ENCODE measurements at places on chromosomes 11 and 22.

- DNase-seq: peak; percentile 1
These were observed 2.8 kb upstream of the ACR start for GRCh38 chr22:50734986-50735738.

DNA sequence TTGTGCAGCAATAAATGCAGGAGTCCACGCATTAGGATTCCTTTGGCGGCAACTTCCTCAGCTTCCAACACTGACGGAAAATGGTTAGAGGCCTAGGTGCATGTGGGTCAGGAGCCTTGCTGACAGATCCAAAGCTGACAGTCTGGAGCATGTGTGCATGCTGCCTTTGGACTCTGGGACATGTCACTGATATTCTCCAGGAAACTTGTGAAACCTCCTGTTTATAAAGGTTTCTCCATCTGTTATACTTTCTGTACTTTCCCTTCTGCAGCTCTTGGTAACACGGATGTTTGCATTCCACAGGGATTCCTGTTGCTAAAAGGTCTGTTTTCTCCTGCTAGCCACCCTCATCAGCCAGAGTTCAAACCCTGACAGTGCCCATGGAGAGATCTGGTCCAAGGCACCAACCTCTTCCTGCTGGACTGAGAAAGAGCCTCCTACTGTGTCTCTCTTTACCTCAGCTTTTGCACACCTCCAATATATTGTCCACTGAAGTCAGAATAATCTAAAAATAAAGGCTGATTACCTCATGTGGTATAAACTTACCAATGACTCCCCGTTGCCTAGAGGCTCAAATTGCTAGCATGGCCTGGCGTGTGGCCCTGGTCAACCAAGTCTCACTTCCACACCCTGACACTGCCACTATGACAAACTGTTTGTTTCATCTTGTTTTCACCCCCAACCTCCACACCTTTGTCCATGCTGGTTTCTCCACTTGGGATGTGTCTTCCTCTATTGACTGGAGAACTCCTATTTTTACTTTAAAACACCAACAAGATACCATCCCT, 31.1 kb upstream of the LYVE1 start:
- DNase-seq: no peak

- DNase-seq: no peak
These were observed 125.7 kb downstream of the MRTFA start for GRCh38 chr22:40510631-40511364.

- DNase-seq: no peak
These were observed 313.6 kb downstream of the ETS1 start for GRCh38 chr11:128273736-128274135.

DNA sequence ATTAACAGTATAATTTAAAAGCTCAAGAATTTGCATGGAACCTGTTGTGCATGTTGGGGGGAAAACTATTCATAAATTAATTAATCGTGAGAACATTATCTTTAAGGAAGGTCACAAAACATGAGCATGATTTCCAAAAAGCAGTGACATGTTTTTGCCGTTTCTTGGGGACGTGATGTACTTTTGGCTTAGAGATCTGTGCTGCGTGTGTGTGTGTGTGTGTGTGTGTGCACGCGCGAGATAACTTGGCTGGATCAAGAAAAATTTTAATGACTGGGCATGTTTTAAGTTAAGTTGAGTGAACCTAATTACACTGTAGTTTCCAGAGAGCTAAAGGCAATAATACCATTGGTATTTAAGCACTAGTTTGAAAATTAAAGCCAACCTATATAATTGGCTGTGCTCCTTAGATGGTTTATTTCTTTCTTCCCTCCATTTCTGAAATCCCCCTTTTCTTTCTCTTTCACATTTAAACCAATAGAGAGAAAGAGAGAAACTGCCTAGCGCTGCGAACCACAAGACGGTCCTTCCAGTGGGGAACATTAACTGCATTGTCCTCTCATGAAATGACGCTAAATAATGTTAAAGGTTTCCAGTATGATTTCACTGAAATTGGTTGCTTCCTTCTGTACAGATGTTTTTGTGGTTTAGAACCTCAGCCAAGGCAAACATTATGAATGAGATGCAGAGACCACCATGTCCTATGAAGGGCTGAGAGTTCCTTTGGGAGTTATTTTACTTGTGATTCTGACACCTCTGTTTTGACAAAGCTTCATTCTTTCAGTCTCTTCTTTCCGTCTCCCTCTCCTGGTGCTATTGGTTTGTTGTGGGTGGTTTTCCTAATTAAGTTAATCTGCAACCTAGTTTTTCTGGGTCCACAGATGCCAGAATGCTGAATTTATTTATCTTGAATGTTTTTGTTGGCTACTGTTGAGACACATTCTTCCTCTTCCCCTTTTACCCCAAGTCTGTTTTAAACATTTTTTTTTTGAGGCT, 51.7 kb downstream of the ZBTB16 start:
- DNase-seq: no peak

DNA sequence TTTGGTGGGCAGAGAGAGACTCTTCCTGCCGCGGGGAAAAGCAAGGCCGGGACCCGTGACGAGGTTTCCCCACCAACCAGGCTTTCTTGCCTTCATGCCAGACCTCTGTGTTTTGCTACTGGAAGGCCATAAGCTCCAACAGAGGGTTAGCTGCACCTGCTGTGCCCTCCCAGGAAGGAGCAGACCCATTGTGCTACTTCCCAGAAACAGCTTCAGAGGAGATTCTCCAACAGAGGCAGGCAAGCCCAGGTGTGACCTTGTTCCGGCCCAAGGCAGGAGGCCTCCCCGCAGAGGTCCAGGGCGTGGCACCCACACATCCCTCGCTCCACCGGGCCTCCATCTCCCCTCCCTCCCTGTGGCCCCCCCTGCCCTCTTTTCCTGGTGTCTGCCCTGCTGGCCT, 57.8 kb downstream of the ELFN2 start:
- no peak for DNase-seq

DNA sequence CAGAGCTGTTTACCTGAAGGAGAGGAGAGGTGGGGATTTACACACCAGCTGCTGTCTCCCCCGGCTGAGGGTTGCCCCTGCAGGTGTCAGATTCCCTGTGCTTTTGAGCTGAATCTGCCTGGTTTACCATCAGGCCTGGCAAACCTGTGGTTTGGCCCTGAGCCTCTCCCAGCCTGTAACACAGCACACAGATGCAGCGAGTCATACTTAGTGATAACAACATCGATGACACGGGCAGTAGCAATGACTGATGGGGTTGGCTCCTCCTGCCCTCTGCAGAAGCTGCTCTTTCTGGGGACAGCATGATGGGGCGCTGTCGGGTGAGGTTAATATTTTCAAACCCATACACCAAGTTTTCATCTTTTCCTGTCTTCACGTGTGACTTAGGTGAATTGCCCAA, 380.0 kb upstream of the B3GAT1 start:
- no peak for DNase-seq

GRCh38 chr22:47397673-47398072, 635.2 kb downstream of the TBC1D22A start:
- no peak for DNase-seq

DNA sequence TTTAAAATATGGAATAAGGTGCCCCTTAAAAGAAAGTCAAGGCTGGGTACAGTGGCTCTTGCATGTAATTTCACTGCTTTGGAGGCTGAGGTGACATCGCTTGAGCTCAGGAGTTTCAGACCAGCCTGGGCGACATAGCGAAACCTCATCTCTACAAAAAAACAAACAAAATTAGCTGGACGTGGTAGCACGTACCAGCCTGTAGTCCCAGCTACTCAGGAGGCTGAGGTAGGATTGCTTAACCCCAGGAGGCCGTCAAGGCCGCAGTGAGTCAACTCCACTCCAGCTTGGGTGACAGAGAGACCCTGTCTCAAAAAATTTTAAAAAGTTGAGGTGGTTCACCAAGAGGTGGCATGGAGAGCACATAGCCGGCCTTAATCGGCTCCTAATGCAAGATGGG, 17.7 kb upstream of the ADORA2A start:
- DNase-seq: no peak

- no peak for DNase-seq
These were observed 21.4 kb downstream of the KIF18A start for GRCh38 chr11:28086569-28086968.

DNA sequence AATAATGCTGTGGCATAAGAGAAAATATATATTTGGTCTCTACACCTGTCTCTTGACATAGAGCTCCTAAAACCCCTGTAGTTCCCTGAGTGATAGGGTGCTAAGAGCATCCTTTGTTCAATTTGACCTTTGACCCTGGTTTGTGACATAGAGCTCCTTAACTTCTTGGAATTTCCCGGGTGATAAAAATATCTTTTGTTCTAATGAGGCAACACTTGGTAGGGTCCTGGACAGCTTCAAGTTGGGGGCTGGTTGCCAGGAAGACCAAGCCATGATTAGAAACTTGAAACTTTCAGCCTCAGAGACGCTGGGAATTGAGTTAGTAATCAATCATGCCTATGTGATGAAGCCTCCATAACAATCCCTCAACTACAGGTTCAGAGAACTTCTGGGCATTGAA, 105.4 kb downstream of the CASP12 start:
- DNase-seq: no peak

GRCh38 chr11:15166204-15166603, 51.5 kb downstream of the INSC start:
- no peak for DNase-seq

DNA sequence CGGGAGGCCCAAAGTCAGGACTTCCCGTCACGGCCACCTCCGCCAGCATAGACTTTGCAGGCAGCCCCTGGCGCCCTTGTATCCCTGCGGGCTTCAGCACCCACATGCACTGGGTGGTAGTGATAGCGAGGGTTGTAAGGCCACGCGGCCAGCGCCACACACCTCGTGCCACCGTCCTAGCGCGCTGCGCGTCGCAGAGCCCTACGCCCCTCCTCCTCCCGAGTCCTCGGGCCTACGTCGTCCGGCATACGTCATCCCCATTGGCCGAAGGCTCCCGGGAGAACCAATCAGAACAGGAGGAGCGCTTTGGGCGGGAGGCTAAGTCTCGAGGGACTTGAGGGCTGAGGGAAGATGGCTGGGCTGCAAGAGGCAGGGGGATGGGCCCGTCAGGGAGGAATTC, 1.3 kb upstream of the BTBD18 start:
- DNase-seq: no peak

GRCh38 chr22:24333301-24333700, 62.7 kb downstream of the SPECC1L start:
- DNase-seq: no peak

GRCh38 chr11:84091212-84091986, 805.2 kb upstream of the CCDC90B start:
- no peak for DNase-seq
